Kasumi-1 (cell line): ENCODE measurements at places on chromosomes 12 and 14.

DNA sequence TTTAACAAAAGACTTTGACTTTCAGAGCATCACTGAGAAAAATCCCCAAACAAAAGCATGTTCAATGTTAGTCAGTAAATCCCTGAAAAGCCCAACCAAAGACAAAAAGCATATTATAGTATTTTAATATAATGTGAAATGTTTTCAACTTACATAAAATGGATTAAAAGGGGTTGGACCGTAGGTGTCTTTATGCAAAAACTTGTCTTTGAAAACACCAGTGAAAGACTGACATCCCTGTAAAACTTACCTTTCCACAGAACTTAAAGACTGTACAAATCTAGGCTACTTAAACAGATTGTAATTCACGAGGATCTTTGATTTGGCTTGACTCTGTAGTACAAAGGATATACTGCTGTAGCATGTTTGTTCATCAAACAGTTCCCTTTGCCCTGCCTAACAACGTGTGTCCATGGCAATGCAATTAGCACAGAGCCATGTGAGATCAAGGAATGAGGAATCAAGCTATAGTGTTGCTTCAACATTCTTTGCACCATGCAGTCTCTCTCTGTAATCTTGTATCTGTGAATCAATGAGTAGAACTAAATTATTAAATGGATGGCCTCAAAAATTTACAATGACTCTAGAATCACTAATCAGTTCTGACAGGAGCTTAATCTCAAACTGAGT is 138.5 kb upstream of the SYT1 start:
- DNase-seq = no peak

GRCh38 chr12:113860950-113861349 is 105.2 kb downstream of the RBM19 start:
- DNase-seq = no peak

- DNase-seq = no peak
Observed at GRCh38 chr14:32019276-32019675, 57.8 kb upstream of the ARHGAP5 start.

DNA sequence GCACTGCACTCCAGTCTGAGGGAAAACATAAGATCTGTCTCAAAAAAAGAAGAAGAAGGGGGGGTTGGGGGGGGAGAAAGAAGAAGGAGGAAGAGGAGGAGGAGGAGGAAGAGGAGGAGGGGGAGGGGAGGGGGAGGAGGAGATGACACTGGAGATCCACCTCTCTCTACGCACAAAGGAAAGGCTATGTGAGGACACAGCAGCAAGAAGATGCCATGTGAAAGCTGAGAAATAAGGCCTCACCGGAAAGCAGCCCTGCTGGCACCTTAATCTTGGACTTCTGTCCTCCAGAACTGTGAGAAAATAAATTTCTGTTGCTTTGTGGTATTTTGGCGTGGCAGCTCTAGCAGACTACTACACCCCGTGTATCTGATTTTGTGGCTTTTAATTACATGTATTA is 477.9 kb downstream of the MED13L start:
- DNase-seq = no peak

DNA sequence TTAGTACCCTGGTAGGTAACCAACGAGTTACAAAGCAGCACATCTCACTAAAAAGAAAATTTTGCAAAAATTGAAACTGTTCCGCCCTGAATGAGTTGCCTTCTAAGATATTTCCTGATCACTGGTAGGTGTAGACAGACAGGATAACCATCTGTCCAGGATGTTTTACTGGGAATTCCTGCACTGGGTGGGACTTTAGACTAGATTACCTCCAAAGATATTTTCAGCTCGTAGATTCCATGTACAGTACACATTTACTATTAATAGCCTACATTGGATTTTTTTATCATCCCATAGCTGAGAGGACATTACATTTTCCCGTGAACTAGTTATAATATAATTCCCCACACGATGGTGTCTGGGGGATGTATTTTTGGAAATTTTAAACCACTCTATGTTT is 139.6 kb downstream of the DYRK2 start:
- DNase-seq = no peak

GRCh38 chr12:67681105-67681778 is 32.7 kb downstream of the DYRK2 start:
- no peak for DNase-seq

DNA sequence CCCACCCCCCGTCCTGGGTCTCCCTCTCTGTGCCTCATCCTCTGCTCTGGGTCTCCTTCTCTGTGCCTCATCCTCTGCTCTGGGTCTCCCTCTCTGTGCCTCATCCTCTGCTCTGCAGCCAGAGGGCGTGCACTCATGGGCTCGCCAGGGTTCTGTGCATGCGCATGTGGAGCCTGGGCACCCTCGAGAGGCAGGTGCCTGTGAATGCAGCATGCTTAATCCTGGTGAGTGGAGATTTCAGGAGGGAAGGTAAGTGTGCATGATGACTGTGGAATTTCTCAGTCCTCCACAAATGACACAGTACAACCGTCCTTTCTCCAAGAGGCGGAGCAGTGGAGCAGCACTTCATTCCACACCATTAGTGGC is 65.2 kb downstream of the EP400 start:
- no peak for DNase-seq

DNA sequence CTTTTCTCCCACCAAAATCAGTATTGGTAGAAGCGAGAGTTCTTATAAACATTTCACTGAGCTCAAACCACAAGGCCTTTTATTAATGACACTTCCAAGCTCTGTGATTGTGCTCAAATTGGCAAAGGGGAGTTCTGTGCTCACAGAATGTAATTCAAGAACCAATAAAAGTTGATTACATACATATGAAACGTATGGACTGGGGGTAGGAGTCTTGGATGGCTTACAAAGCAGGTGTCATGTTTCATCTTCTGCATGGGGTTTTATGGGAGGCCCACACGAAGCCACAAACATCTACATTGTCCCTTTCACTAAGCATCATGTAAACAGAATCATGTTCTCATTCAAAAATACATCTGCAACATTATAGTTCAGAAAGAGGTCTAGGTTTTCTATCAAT is 828.3 kb downstream of the VRK1 start:
- DNase-seq = no peak

- no peak for DNase-seq
Observed at GRCh38 chr12:130703733-130704375, 12.2 kb downstream of the RIMBP2 start.

DNA sequence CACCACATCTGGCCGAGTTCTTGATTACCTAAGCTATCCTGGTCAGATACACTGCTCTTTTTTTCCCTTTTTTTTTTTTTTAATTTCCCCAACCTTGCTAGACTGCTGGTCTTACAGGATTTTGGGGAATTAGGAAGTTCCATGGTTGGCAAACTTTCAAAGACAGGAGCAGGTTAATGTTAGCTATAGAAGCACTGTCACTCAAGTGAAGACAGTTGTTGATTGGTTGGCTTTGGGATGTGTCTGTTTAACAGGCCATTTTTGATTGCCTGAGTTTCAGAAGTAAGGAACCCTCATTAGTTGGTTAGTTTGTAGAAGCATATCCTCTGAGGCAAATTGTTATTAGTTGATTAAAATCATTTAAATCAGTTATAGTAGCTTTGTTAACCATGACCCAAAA is 36.8 kb downstream of the RAP1B start:
- no peak for DNase-seq

DNA sequence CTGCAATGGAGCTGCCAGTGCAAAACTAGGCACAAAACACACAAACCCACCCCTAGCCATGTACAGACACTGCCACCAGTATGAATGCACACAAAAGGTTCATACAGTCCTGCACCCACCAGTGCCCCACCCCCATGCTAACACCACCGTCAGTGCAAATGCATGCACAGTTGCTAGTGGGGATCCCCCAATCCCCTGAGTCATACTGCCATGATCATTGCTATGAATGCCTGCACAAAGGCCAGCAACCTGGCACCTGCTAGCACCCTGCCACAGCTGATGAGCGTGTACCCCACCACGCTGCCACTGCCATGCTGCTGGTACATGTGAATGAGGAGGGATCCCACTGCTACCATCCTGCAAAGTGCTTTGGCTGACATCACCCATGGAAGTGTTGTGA is 23.9 kb downstream of the PZP start:
- DNase-seq = no peak

DNA sequence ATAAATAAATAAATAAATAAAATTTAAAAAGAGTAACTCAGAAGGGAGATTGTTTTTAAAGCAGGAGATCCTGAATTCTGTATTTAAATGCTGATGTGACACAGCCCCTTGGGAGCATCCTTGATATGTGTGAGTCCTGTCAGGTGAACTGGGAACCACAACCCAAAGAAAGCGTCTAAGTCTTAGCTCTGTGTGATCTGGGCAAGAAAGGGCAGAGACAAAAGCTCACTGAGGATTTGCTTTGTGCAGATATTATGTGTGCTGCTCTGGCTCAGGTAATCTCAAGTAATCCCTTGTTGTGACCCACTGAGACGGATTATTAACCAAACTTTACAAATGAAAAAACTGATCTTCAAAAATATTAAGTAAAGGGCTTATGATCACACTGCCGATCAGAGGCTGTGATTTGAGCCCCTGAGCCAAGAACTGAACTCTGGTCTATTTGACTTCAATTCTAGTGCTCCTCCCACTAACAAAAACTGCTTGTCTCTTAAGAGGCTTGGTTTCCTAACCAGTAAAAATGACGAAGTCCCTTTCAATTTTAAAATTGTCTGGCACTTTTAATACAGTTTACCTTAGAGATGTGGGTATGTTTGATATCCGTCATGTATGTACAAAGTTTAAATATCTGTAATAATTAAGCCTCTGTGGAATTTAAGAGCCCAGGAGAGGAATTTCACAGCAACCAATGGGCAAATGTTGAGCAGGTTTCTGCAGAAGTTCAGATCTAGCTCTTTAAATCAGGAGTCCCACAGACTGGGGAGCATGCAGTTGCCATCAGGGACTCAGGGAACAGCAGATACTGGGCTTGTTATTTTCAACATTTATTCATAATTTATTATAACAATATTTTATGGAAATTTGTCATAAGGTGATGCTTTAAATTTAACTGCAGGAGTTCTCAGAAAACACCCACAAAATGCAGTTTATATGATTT is 46.1 kb downstream of the CPM start:
- DNase-seq = no peak

GRCh38 chr14:84750763-84751554 is 779.0 kb upstream of the FLRT2 start:
- no peak for DNase-seq

DNA sequence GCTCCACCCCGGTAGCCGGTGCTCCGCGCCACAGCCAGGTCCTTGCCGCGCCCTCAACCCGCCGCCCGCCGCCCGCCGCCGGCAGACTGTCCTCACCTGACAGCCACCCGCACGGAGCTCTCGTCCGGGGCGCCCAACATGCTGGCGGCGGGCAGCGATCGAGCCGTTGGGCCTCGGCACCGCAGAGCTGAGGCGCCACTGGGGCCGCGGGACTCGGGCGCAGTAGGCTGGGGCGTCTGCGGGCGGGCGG is 164 bp downstream of the KIF21A start:
- no peak for DNase-seq

DNA sequence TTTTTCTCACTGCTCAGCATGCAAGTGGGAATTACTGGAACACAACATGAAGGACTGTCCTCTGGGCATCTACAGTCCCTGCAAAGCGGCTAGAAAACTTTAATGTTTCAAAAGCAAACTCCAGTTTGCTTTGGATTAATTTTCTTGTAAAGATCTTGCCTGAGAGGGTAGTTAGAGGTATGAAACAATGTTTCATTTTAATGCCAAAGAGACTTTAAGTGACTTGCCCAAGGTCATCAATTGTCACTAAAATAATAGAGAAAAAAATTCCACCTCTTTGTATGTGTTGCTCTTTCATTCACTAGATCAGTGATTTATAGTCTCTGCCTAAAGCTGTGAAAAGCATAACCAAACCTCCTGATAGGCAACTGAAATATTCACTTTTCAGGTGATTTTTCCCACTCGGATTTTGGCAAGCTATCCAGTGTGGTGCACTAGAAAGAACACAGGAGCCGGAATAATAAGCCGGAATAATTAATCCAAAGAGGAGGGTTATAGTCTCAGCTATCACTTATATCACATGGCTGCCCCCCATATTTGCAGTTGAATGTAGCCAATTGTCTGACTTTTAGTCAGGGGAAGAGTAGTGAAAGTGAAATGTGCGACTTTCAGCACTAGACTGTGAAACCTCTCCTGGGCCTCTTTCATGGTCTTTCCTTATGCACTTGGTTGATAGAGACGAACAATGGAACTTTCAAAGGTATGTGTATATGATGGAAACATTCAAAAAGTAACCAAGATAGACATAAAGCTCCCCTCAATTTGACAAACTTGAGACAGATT is 107.7 kb downstream of the SLC6A15 start:
- no peak for DNase-seq

GRCh38 chr12:52382854-52383253 is 2.6 kb downstream of the KRT84 start:
- DNase-seq = no peak

GRCh38 chr14:104725772-104726548 is 1.9 kb downstream of the ADSS1 start:
- no peak for DNase-seq

GRCh38 chr14:101781240-101782061 is 19.9 kb downstream of the PPP2R5C start:
- no peak for DNase-seq

- no peak for DNase-seq
Observed at GRCh38 chr14:91364524-91365270, 52.9 kb downstream of the CCDC88C start.

GRCh38 chr12:130788515-130788914 is 50.5 kb downstream of the STX2 start:
- no peak for DNase-seq

DNA sequence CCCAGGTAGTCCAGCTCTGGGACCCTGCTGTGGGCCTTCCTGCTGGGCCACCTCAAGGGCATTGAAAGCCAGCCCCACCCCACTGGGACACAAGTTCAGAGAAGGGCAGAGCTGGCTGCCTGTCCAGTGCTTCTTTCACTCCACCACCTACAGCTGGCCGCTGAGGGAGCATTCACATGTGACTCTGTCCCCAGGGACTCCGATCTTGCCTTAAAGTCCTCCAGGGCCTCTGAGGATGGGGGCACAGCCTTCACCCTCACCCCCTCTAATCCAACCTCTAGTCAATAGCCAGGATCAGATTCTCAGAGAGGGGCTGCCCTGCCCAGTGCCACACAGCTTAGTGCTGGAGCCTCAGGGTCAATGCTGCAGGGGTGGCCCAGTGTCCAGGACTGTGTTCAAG is 5.0 kb upstream of the CYP46A1 start:
- no peak for DNase-seq

DNA sequence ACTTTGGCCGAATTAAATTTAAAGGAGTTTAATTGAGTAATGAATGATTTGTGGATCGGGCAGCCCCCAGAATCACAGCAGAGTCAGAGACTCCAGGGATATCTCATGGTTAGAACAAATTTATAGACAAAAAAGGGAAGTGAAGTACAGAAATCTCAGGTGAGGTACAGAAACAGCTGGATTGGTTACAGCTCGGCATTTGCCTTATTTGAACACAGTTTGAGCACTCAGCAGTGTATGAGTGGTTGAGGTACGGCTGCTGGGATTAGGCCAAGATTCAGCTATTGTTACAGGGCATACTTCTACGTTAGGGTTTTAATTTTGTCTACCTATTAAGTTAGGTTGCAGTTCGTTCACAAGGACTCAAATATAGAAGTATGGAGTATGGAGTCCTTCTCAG is 23.3 kb downstream of the CCDC38 start:
- no peak for DNase-seq
